ENCODE measurements at places on chromosomes 7 and 10.

DNA sequence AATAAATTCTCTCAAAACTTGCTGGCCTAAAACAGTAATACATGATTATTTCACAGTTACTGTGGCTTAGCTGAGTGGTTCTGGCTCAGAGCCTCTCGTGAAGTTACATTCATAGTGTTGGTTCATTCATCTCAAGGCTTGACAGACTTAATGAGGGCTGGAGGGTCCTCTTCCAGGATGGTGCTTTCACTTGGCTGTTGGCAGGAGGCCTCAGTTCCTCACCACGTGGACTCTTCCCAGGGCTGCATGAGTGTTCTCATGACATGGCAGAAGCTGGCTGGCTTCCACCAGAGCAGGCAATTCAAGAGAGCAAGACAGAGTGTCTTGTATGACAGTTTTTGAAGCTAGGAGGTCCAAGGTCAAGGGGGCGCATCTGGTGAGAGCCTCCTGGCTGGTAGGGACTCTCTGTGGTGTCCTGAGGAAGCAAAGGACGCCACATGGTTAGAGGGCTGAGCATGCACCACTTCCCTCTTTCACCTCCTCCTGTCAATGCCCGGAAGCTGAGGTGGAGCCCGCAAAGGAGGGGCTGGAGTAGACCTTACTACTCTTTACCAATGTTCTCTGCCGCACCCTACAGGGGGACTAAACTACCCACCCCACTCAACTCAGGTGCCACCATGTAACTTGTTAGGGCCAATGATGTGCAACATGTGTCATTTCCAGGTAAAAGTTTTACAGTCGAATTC, 58.2 kb upstream of the YAE1 start:
- DNase-seq = no peak

GRCh38 chr7:37732253-37732652, 48.7 kb downstream of the GPR141 start:
- DNase-seq = no peak

DNA sequence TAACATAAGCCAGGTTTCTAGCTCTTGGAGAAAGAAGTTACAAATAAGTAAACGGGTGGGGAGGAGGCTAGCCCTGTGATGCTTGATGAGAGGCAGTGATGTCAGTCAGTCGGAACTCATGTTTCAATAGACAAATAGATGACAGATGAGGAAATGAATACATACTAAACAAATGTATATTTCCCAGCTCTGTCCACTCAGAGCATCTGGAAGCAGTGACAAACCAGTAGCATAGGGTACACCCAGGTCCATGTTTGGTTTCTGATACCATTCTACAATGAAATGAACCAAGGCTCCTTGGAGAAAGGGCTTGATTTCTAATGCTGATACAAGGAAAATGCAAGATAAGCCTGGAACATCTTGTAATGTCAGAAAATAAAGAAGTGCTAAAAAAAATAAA, 30.6 kb downstream of the PODXL start:
- DNase-seq = no peak

GRCh38 chr7:131425992-131426391, 98.3 kb downstream of the MKLN1 start:
- no peak for DNase-seq
